ENCODE measurements at places on chromosomes 2 and 18.

GRCh38 chr2:128026448-128027277 is 1.2 kb downstream of the SAP130 start:
- no peak for DNase-seq

GRCh38 chr2:45000921-45001868 is 8.1 kb downstream of the SIX2 start:
- no peak for DNase-seq

GRCh38 chr18:67771271-67771670 is 254.8 kb upstream of the DSEL start:
- no peak for DNase-seq

- no peak for DNase-seq
Measured at GRCh38 chr2:152387041-152387440, 52.1 kb downstream of the FMNL2 start.

GRCh38 chr2:133414486-133415209 is 153.6 kb downstream of the NCKAP5 start:
- no peak for DNase-seq

DNA sequence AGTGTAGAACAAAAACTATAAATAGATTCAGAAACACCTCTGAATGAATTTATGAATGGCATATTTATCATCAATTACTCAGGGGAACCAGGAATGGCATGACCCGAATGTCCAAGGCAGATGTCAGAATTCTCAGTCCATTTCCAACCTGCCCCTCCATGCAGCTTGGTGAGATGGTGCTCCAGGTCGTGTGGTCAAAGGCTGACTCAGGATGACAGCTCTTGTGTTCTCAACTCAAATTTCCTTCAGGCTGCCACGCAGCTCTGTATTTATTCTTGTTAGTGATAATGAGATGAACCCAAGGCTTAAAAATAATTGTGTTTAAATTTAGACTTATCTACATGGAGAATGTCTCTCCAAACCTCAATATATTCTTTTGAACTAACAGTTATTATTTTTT is 146.9 kb downstream of the METTL4 start:
- DNase-seq, result no peak

- DNase-seq, result no peak
Measured at GRCh38 chr2:160753331-160753654, 259.7 kb upstream of the RBMS1 start.
